ENCODE measurements at places on chromosomes 3 and 15. TPM values are rescaled to one million over a fixed set of nuclear protein-coding genes. Genes with fewer than 3 reads are reported as not detected.

DNA sequence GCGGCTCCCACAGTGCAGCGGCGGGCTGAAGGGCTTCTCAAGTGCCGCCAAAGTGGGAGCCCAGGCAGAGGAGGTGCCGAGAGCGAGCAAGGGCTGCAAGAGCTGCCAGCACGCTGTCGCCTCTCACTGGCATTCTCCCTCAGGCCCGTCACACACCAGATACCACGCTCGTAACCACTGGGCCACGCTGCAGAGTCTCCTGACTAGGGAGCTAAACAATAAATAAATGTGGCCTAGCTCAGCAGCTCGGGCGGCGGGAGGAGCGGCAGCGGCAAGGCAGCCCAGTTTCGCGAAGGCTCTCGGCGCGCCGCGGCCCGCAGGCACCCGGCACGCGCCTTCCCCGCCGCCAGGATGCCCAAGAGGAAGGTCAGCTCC lies 55.9 kb upstream of the FAM174B start:
- no peak for DNase-seq

DNA sequence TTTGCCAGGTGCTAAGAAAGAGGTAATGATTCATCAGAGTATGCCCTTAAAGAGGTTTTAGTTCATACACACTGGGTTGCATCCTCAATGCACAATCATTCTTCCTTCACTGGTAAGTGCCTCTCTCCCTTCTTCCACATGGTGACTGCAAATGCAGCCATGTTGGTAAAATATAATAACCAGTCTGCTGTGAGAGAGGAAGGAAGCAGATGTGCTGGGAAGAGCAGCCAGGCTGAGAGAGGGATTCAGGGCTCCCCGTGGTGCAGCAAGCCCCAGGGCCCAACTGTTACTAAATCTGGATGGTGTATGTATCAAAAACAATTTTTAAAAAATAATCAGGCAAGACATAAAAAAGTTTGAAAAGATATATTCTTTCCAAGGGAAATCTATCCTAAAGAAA lies 498.1 kb downstream of the MAGI1 start:
- DNase-seq: no peak

DNA sequence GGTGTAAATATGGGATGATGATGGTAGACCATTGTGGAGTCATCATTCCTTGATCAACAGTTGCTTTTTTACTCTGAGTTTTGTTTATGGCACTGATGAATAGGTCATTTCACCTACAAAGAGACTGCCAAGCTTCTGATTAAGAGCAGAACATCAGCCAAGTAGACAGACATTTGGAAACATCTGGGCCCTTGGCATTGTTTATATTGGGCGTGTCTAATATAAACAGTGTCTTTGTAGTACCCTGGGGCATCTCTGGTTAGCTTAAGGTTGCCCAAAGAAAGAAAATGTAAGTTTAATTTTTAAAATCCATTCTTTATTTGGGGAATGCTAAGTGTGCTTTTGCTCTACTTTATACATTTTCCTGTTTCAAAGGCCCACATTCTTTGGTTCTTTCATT lies 377.0 kb downstream of the FEZF2 start:
- DNase-seq: no peak

DNA sequence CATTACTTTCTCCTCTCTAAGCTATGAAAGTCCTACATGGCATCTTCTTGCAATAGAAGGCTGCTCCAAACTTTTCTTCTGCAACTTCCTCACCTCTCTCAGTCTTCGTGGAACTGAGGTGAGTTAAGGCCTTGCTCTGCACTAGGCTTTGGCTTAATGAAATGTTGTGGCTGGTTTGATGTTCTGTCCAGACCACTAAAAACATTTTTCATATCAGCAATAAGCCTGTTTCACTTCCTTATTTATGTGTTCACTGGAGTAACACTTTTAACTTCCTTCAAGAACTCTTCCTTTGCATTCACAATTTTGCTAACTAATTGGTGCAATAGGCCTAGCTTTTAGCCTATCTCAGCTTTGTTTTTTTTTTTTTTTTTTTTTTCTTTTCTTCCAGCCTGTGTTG lies 335.3 kb upstream of the NECTIN3 start:
- no peak for DNase-seq

GRCh38 chr3:129021140-129021551 lies 20.0 kb downstream of the EFCC1 start:
- no peak for DNase-seq

DNA sequence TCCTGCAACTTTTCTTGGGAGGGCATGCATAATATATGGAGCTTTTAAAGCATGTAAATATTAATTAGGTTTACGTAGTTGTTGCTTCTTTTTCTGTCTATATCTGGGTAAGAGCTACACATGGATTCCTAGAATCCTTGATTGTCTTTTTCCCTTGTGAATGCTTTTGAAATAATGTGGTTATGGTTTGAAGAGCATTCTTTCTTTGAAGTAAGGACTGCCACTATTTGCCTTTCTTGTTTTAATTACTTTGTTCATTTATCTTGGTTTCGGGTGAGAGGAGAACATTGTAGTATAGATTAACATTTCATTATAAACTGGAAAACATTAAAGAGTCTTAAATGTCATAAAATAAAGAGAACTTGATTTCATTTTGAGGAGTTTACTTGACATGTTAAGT lies 674.0 kb downstream of the ZBBX start:
- no peak for DNase-seq

- no peak for DNase-seq
These were observed 43.9 kb downstream of the HEG1 start for GRCh38 chr3:125011941-125012340.

ALPK3 gene
- polyA plus RNA-seq: 18.0 TPM

MUC20 gene
- 0.17 TPM for polyA plus RNA-seq
